RKO (cell line): ENCODE measurements at places on chromosomes 1 and 21.

DNA sequence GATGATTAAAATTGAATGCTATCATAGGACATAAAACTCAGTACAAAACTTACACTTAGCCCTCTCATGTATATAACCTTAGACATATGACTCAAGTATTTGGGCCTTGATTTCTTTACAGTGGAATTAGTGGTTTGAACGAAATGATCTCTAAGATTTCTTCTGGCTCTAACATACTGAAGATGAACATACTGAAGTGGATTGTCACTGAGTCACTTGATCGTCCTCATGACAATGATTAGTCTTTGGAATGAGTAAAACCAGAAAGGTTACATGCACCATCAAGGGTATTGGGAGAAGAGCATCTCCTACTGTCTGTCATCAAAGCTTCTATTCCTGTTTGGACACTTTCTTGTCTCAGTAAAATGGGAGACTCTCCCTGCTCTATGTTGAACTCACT lies 17.4 kb downstream of the FMN2 start:
- DNase-seq: no peak

GRCh38 chr1:159055181-159055641 lies 21.4 kb downstream of the AIM2 start:
- DNase-seq: no peak

- no peak for DNase-seq
Observed at GRCh38 chr1:211761400-211761799, 69.2 kb downstream of the LPGAT1 start.

DNA sequence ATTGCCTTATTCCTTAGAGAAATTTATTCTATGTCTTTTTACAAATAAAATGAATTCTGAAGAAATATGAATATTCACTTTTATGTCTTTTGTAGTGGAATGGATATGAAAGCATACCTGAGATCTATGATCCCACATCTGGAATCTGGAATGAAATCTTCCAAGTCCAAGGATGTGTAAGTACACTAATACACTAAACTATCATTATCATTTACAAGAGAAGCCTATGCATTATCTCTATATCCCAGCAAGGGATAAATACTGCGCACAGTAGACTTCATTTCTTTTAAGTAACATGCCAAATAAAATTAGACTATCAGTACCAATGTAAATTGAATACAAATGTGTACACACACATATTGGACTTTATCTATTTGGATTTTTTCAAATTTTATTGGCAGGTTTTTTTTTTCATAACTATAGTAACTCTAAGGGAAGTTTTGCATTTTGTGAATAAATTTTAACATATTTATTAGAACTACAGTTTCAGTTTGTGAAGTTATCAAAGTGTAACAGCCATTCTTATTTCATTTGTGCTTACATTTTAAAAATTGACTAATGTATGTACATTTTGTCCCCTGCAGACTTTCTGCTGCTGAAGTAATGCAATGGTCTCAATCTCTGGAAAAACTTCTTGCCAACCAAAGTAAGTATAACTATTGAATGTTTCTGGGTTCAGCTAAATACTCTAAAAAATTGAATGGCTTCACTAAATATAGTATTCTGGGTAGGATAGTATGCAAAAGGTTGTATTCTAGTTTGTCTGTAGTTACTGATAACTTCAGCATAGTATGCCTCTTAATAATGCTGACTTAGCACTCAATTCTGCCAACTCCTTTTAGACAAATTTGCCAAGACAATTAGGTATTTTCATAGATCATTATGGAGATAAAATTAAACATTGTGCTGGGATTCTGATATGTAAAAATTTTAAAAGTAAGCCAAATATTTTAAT lies 894 bp downstream of the RGS1 start:
- DNase-seq: no peak

- DNase-seq: no peak
Observed at GRCh38 chr21:15282665-15283064, 217.9 kb upstream of the NRIP1 start.
